ENCODE measurements at places on chromosomes 7 and 10. TPM values are rescaled to one million over a fixed set of nuclear protein-coding genes. Genes with fewer than 3 reads are reported as not detected.

Gene NPC1L1
- total RNA-seq, result 0.10 TPM

Gene MRM2
- total RNA-seq, result 34.2 TPM

Gene MINDY4
- total RNA-seq, result 16.8 TPM

Gene C1QL3
- 0.39 TPM for total RNA-seq

Gene TMEM213
- total RNA-seq, result not detected

Gene LAMB4
- not detected for total RNA-seq

Gene CDCA7L
- 12.0 TPM for total RNA-seq

Gene FOXK1
- 40.4 TPM for total RNA-seq

Measured in ureter (tissue), 1 donor.